ENCODE measurements at places on chromosomes 2 and 18. TPM values are rescaled to one million over a fixed set of nuclear protein-coding genes. Genes with fewer than 3 reads are reported as not detected.

- DNase-seq, result no peak
- H3K27me3 ChIP-seq, result no peaks in the 10 kb centered on the region
- H3K4me3 ChIP-seq, result no peak overlapping the region
- H3K36me3 ChIP-seq, result no peaks in the 10 kb centered on the region
Observed at GRCh38 chr2:217515615-217516309, 487.0 kb downstream of the TNS1 start.

DNA sequence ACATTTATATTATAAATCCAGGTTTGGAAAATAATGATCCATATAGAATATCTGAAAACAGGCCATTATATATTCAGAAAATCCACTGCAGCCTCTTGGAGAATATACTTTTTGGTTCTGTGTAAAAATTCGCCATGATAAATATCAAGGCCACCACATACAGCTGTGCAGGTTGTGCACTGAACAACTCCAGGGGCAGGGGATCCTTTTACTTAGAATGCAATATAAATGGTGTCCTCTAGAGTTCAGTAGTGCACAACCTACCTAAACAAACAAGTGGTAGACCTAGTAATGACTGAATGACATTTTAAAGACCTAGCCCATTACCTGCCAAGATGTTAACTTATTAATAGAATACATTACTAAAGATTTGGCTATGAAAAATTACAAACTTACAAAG lies 22.4 kb downstream of the MOGAT1 start:
- H3K4me3 ChIP-seq, result no peak overlapping the region
- H3K27me3 ChIP-seq, result no peaks in the 10 kb centered on the region
- no peaks in the 10 kb centered on the region for H3K36me3 ChIP-seq
- H3K27ac ChIP-seq, result no peak overlapping the region
- no peaks in the 10 kb centered on the region for H3K4me1 ChIP-seq

- H3K4me1 ChIP-seq, result peaks cover 13% of the 10 kb centered on the region
- H3K27me3 ChIP-seq, result no peaks in the 10 kb centered on the region
- no peaks in the 10 kb centered on the region for H3K36me3 ChIP-seq
- no peak overlapping the region for H3K4me3 ChIP-seq
- H3K27ac ChIP-seq, result no peak overlapping the region
Observed at GRCh38 chr2:230905448-230906421, 19.3 kb downstream of the GPR55 start.

DNA sequence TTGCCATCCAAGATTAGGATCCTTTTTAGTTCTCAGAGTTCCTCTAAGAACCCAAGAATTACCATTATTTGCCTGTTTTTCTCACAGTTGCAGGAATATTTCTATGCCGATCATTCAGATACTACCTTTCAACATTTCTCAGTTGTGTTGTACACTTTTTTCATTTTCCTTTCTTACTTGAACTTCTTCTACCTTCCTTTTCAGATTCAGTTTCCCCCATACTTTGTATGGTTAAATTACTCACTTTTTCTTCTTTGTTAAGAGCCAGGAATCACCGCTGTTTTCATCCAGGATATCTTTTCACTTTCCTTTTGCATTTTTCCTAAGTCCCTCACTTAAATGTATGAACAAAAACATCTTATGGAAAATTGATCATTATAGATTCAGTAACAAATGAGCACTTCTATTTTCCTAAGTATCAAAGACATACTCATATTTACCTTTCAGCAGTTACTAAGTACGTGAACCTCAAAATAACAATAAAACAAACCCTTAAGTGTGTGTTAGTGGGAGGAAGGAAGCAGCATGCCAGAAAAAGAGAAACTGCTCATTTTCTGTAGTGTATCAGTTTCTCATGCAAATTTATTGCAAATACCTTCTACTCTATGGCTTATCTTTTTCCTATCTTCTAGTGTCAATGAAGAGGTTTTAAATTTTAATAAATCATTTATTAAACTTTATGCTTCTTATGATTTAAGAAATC lies 64.3 kb upstream of the STAT1 start:
- DNase-seq, result no peak
- no peaks in the 10 kb centered on the region for H3K27me3 ChIP-seq
- H3K36me3 ChIP-seq, result peaks cover 5% of the 10 kb centered on the region
- peak overlapping the region; percentile 31 for H3K27ac ChIP-seq

GRCh38 chr2:169579044-169579443 lies 5.1 kb upstream of the PPIG start:
- H3K27ac ChIP-seq, result no peak overlapping the region
- no peaks in the 10 kb centered on the region for H3K36me3 ChIP-seq
- H3K4me3 ChIP-seq, result no peak overlapping the region

DNA sequence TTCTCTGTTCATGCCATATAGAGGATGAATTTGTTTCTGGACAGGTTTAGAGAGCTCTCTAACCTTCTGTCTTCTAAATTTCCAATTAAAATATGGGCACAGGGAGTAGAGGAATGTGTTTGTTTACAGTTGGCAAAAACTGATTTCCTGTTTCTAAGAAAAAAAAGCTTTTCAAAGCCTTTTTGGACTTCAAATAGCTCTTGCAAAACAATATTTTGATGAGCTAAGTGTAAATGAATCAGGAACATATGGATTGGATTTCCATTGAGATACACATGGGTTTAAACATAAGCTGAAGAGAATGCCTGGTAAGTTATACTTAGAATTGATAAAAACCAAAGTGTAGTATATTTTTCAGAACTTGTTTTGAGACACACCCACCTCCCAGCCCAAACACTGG lies 677.5 kb downstream of the NYAP2 start:
- no peak overlapping the region for H3K4me3 ChIP-seq
- no peak overlapping the region for H3K27ac ChIP-seq
- H3K36me3 ChIP-seq, result no peaks in the 10 kb centered on the region
- no peak for DNase-seq
- no peaks in the 10 kb centered on the region for H3K27me3 ChIP-seq
- no peaks in the 10 kb centered on the region for H3K4me1 ChIP-seq

DNA sequence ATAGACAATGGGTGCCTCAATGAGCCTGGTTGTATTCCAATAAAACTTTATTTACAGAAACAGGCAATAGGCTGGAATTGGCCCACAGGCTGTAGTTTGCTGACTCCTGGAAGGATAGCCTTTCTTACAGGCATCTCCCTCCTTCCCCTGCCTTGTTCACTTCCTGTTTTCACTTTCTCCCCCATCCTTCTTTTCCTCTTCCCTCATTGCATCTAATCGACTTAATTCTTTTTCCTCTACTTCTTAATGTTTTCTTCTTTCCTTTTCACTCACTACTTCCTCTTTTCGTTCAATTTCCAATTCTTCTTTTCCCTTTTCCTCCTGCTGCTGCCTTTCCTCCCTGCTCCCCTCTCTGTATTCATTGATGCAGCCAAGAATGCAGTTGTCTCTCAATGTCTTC lies 70.0 kb downstream of the ABCA12 start:
- H3K36me3 ChIP-seq, result no peaks in the 10 kb centered on the region
- no peak for DNase-seq
- no peak overlapping the region for H3K27ac ChIP-seq
- no peak overlapping the region for H3K4me3 ChIP-seq

GRCh38 chr2:182240862-182241371 lies 185.9 kb downstream of the PDE1A start:
- H3K27ac ChIP-seq, result no peak overlapping the region
- H3K4me1 ChIP-seq, result no peaks in the 10 kb centered on the region
- no peak overlapping the region for H3K4me3 ChIP-seq
- no peaks in the 10 kb centered on the region for H3K36me3 ChIP-seq
- H3K27me3 ChIP-seq, result no peaks in the 10 kb centered on the region
- no peak for DNase-seq

The FLACC1 gene
- 9.5 TPM for total RNA-seq

The CPO gene
- total RNA-seq, result 0.51 TPM
